ENCODE measurements at places on chromosomes 3 and 15.

GRCh38 chr3:172517859-172518466, 5.3 kb downstream of the TNFSF10 start:
- no peak for DNase-seq

DNA sequence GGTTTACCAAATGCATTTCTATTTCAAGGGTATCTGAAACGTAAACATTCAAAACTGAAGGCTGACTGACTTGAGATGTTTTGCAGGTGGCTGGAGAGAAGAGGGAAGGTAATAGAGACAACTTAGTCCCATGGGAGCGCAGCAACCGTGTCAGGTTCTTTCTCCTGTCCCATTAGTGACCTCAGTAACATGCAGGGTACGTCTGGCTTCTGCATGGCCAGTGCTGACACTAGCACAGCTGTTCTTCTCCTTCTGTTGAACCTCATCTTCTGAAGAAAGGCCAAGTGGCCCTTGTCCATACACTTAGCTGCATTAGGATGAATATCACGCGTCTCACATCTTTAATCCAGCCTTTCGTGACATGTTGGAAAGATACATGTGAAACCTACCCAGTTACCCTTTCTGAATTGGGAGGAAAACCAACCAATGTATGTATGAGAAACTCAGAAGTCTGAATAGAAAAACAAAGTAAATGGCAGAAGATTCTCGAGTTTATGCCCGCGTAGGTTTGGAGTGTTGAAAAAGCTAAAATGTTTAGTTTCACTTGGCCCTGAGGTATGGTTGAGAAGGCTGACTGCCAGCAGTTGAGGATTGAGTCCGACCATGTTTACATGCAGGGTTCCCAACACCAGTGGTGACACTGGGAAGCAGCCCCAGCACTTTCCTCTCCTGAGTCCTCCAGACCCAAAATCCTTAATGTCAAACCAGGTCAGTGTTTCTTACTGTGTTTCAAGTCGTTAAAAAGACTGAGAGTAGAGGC, 10.3 kb downstream of the NCBP2 start:
- DNase-seq, result no peak

- DNase-seq, result no peak
Measured at GRCh38 chr15:69493406-69493805, 40.8 kb downstream of the RPLP1 start.

- DNase-seq, result no peak
Measured at GRCh38 chr3:67858492-67858891, 204.1 kb upstream of the SUCLG2 start.

DNA sequence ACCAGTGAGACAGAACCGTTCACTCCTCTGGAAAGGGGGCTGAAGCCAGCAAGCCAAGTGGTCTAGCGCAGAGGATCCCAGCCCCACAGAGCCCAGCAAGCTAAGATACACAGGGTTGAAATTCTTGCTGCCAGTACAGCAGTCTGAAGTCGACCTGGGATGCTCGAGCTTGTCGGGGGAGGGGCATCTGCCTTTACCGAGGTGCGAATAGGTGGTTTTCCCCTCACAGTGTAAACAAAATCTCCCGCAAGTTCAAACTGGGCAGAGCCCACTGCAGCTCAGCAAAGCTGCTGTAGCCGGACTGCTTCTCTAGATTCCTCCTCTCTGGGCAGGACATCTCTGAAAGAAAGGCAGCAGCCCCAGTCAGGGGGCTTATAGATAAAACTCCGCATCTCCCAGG, 11.4 kb downstream of the CEP97 start:
- DNase-seq, result no peak

GRCh38 chr3:124587053-124587408, 143.2 kb upstream of the UMPS start:
- DNase-seq, result no peak

GRCh38 chr3:27758083-27758482, 36.0 kb upstream of the EOMES start:
- no peak for DNase-seq

GRCh38 chr15:87263871-87264270, 992.7 kb downstream of the NTRK3 start:
- no peak for DNase-seq

GRCh38 chr15:100847194-100847593, 32.4 kb upstream of the ALDH1A3 start:
- no peak for DNase-seq

DNA sequence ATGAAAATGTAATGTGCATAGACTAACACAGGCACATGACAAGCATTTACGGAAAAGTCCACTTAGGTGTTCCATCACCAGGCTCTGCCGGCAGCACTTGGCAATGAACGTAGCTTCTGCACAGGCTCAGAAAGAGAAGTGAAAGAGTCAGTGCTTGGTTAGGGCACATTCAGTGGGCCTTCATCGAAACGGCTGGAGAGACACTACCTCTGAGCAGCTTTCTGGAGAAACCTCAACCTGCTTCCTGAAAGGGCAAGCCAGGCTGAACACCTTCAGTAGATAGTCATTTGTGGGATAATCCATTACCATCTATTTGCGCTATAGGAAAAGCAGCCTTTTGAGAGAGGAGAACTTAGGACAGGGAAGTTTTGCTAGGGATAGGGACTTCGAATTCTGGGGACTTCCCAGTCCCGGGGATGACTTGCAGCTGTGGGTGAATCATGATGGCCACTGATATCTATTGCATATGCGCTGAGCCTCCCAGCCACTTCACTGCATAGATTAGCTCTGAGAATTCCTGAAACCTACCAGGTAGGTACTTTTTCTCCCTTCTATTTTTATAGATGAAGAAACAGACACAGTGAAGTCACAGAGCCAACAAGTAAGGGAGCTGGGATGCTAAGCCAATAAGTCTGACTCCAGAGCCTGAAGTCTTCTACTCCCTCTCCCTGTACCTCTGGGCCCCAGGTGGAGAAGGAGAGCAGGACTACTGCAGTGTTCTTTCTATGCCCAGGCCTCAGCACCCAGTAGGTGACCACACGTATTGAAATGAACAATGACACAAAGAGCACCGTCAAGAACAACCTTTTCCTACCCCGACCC, 4.2 kb upstream of the SH2D7 start:
- DNase-seq, result no peak

DNA sequence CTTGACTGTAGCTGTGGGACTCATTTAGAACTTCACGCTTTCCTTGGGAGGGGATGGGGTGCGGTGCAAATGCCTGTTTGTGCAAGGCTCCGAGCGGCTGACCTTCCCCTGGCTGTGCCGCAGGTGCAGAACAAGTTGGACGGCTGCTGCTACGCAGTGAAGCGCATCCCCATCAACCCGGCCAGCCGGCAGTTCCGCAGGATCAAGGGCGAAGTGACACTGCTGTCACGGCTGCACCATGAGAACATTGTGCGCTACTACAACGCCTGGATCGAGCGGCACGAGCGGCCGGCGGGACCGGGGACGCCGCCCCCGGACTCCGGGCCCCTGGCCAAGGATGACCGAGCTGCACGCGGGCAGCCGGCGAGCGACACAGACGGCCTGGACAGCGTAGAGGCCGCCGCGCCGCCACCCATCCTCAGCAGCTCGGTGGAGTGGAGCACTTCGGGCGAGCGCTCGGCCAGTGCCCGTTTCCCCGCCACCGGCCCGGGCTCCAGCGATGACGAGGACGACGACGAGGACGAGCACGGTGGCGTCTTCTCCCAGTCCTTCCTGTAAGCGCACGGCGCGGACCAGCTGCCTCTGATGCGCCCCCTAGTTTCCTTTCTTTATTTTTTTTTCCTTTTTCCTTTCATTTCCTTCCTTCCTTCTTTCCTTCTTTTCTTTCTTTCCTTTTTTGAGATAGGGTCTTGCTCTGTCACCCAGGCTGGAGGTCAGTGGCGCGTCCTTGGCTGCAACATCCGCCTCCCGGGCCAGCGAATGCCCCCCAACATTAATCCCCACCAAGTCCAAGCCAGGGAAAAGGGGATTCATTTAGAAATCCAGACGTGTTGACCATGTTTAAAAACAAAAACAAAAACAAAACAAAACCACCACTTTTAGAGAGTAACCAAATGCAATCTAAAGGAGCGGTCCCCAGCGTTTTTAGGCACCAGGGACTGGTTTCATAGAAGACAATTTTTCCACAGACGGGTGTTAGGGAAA, 42.7 kb downstream of the EIF2AK4 start:
- DNase-seq, result no peak
